Stimulated activated CD4-positive, alpha-beta T cell treated with anti-CD3 and anti-CD28 coated beads, Interleukin-4, amount 100 ng/mL, for 48 hours (primary cell): ENCODE measurements at places on chromosomes 7 and 10.

GRCh38 chr7:19224951-19225350, 79.7 kb upstream of the FERD3L start:
- DNase-seq, result no peak

GRCh38 chr7:128053023-128053422, 21.8 kb upstream of the LRRC4 start:
- no peak for DNase-seq

- DNase-seq, result no peak
These were observed 69.7 kb downstream of the CFAP46 start for GRCh38 chr10:132872658-132873057.

- no peak for DNase-seq
These were observed 22.9 kb upstream of the AQP1 start for GRCh38 chr7:30888747-30889146.

- peak; percentile 60 for DNase-seq
These were observed 11.3 kb downstream of the C10orf105 start for GRCh38 chr10:71708301-71708703.

DNA sequence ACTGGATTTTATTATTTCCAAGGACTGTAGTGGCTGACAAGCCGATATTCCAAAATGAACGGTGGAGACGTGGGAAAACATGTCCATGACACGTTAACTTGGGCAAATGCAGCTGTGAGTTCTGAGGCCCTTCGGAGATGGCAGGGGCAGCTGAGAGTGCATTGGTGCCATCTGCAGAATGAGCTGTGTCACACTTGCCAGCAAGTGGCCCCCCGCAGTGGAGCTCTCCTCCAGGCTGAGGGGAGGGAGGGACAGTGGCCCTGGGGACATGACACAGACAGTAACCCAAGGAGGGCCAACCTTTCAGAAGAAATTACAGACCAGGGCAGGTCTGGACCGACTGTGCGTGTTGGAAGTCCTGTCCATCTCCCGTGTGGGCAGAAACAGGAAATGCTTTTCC, 139.4 kb downstream of the SVIL start:
- no peak for DNase-seq

DNA sequence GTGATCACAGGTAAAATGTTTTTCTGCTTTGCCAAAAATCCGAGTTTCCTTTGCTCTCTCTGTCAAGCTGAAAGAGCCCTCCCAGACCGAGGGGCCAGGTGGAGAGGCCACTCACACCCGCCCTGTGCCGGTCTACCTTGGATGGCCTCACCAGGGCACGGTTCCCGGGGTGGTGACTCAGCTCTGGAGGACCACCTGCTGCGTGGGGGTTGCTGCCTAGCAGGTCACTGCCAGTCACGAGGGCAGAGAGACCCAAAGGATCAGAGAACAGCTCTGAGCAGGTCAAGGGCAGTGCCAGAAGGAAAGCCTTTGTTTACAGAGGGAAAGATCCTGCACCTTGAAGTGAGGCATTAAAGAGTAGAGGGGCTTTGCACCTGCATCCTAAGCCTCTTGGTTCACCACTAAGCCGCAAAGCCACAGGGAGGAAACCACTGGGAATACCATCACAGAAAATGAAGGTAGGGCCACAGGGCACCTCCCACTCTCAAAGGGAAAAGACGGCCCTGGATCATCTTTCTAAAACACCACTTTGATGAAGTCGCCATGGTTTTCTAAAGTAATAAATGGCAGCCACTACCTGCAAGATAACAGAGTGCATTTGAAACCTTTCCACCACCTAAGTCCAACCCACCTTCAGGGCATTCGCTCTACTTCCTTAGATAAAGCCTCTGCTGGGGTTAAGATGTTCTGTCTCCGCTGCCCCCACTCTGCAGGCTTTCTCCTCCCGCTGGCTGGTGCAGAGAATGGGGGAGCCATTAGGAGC, 160.3 kb upstream of the KLF14 start:
- no peak for DNase-seq

DNA sequence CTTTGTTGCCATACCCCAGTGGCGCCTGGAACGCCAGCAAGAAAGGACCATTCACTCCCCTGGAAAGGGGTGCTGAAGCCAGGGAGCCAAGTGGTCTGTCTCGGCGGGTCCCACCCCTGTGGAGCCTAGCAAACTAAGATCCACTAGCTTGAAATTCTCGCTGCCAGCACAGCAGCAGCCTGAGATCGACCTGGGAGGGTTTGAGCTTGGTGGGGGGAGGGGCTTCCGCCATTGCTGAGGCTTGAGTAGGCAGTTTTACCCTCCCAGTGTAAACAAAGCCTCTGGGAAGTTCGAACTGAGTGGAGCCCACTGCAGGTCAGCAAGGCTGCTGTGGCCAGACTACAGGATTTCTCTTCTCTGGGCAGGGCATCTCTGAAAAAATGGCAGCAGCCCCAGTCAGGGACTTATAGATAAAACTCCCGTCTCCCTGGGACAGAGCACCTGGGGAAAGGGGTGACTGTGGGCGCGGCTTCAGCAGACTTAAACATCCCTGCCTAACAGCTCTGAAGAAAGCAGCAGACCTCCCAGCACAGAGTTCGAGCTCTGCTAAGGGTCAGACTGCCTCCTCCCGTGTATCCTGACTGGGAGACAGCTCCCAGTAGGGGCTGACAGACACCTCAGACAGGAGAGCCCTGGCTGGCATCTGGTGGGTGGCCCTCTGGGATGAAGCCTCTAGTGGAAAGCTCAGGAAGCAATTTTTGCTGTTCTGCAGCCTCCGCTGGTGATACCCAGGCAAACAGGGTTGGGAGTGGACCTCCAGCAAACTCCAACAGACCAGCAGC, 281.1 kb upstream of the SP4 start:
- no peak for DNase-seq

- DNase-seq, result no peak
These were observed 9.9 kb downstream of the CCNY start for GRCh38 chr10:35346248-35346647.

GRCh38 chr7:38669965-38670520, 38.9 kb upstream of the AMPH start:
- DNase-seq, result no peak

- DNase-seq, result peak; percentile 58
These were observed 2.2 kb downstream of the CRTAC1 start for GRCh38 chr10:98028168-98028770.

GRCh38 chr10:79127151-79127961, 58.6 kb downstream of the ZMIZ1 start:
- no peak for DNase-seq

DNA sequence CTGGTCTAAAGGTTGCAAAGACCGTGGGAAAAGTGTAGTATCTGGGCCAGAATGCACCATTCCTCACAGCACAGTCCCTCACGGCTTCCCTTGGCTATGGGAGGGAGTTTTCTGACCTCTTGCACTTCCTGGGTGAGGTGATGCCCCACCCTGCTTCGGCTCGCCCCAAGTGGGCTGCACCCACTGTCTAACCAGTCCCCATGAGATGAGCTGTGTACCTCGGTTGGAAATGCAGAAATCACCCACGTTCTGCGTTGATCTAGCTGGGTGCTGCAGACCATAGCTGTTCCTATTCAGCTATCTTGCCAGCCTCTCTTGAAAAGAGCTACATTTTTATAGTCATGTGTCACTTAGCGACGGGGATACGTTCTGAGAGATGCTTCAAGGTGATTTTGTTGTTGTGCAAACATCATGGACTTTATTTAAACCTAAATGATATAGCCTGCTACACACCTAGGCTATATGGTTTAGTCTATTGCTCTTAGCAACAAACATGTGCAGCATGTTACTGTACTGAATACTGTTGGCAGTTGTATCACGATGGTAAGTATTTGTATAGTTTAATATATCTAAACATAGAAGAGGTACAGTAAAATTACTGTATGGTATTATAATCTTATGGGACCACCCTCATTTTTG, 120.0 kb downstream of the PPP1R9A start:
- no peak for DNase-seq

- DNase-seq, result no peak
These were observed 81.3 kb downstream of the OSBPL3 start for GRCh38 chr7:24898691-24899090.

DNA sequence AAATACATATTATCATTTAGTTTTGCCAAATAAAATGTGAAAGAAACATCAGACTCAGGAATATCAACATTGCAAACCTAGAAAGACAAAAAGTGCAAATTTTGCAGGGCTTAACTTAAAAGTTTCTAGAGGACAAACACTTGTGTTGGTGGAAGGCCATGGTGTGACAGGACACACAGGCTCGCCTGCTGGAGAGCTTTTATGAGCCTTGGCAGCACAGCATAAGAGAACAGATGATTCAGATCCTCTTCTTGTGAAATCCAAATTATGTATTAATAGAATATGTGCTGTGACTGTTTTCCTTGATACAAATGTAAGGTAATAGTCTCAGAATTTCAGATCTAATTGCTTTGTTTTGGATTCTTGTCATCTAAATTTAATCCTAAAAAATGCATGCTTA, 72.9 kb upstream of the ABCB5 start:
- no peak for DNase-seq

- no peak for DNase-seq
These were observed 311.6 kb downstream of the PCLO start for GRCh38 chr7:82851121-82851520.
